ENCODE measurements at places on chromosomes 2 and 18. TPM values are rescaled to one million over a fixed set of nuclear protein-coding genes. Genes with fewer than 3 reads are reported as not detected.

GRCh38 chr18:31229829-31230228 is 67.2 kb upstream of the DSC1 start:
- DNase-seq, result no peak

Gene POTEC
- total RNA-seq, result not detected

Gene MAPK4
- not detected for total RNA-seq

DNA sequence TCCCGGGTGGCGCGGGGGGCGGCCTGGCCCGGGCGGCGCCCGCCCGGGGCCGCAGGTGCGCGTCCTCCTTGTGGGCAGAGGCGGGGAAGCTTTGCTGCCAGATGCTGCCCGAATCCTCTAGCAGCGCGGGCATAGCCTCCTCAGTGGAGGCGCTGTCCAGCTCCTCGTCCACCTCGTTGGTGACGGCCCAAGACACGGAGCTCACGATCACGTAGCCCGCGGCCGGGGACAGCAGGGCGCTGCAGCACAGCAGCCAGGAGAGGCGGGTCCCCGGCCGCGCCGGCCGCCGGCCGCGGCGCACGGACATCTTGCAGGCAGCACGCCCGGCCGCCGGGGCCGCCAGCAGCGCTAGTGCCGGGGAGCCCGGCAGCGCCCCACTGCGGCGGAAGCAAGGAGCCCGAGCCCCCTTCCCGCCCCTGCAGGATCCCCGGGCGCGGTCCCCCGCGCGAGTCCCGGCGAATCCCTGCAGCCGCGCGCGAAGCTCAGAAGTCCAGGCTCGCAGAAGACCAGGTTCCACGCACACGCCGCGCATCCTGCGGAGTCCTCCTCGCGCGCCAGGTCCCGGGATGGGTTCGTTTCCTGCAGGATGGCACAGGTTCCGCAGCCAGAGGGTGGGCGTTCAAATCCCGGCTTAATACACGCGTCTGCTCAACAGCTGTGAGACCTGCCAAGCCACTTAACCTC is at the start of gene CREG2:
CREG2 (minus strand) TSS at position 353 of the 684 bp plus-strand sequence; CDS start at position 307, 46 bp downstream.
- peak; percentile 70 for DNase-seq

DNA sequence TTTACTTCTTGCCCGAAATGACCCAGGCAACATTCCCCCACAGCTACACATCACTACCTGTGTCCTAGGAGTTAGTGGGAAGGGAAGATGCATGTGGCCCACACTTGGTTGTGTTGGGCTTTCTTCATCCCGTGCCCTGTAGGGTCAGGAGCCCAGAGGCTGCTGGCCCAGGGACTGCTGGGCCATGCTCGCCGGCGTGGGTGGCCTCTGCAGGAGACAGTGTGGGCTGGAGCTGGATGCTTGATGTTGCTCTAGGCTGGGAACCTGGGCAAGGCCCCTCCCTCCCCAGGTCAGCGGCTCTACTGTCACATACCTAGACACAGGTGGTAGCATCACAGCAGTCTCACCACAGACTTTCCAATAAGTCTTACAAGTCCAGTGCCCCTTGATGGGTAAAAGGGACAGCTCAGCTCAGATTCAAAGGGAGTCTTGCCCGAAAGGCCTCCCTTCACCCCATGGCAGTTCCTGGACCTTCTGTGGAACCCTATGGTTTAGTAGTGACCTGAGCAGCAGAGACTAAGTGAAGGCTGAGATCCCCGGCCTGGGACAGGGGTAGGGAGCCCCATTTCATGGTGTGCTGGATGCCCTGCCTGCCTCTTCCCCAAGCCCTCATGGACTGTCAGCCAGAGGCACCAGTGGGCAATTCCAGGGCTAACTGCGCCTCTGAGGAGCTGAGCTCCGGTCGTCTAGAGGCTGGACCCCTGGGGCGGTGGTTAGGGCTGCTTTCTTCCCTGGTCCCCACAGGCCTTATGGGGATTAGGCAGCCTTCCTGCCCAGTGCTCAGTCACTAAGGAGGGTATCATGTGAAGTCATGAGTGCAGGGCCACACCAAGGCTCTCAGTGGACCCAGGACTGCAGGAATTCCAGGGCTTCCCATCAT is 45.4 kb upstream of the FAHD2A start:
- no peak for DNase-seq

Gene ABCB11
- total RNA-seq, result not detected

Gene ZNF385B
- total RNA-seq, result not detected

Gene TXNL1
- total RNA-seq, result 68.7 TPM

GRCh38 chr2:168210895-168211570 is 36.4 kb downstream of the STK39 start:
- DNase-seq, result no peak

- DNase-seq, result no peak
Observed at GRCh38 chr2:142082368-142082767, 48.4 kb downstream of the LRP1B start.

DNA sequence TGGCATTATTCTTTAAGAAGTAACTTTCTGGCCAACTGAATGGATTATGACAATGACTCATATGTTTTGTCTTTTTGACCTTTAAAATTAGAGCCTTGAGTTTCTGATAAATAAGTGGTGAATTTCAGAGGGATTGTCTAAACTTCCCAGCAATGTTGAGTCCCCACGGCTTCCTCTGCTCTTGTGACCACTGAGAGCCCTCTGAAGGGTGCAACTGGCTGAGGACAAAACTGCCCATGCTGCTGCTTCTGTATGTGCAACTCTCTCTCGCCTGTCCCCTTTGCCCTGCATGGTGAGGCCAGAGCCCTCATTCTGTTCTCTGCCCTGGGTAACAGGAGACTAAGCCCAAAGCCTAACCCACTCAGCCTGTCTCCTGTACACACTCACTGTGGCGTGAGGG is 52.7 kb upstream of the SLC14A1 start:
- no peak for DNase-seq

Gene MOCOS
- 0.17 TPM for total RNA-seq

GRCh38 chr2:146461068-146461467 is 1383.8 kb upstream of the ACVR2A start:
- no peak for DNase-seq

DNA sequence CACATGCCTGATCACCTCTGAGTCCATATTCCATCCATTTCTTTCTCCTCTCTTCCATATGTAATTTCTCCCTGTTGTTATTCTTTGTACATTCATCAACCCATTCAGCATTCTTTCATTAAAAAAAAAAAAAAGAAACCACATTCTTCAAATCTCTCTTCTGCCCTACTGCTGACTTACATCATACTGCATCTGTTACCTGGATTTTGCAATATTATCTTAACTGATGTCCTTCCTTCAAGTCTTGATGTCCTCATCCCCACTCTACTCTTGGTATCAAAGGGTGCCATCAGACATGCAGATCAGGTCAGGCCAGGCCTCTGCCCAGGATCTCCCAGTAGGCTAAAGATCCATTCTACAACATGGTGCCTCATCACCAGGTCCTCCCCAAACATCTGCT is 90.6 kb downstream of the SGPP2 start:
- no peak for DNase-seq

DNA sequence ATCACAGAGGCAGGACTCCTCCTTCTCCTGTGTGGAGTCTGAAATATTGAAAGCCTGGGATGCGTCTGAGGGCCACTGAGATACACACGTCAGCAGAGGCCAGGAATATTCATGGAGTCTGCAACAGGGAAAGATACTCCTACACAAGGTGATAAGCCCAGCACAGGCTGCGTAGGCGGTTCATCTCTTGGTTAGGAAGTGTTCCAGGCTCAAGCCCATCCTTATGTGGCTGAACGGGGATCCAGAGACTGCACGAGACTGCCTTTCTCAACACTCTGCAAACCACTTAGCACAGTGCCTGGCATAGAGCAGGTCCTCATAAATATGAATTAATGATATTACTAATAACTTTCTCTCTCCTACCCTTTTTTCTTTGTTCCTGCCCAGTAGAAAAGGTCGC is 29.2 kb upstream of the AGPS start:
- DNase-seq, result no peak

Gene OTOS
- not detected for total RNA-seq

GRCh38 chr2:28436525-28437051 is 43.9 kb downstream of the FOSL2 start:
- no peak for DNase-seq

DNA sequence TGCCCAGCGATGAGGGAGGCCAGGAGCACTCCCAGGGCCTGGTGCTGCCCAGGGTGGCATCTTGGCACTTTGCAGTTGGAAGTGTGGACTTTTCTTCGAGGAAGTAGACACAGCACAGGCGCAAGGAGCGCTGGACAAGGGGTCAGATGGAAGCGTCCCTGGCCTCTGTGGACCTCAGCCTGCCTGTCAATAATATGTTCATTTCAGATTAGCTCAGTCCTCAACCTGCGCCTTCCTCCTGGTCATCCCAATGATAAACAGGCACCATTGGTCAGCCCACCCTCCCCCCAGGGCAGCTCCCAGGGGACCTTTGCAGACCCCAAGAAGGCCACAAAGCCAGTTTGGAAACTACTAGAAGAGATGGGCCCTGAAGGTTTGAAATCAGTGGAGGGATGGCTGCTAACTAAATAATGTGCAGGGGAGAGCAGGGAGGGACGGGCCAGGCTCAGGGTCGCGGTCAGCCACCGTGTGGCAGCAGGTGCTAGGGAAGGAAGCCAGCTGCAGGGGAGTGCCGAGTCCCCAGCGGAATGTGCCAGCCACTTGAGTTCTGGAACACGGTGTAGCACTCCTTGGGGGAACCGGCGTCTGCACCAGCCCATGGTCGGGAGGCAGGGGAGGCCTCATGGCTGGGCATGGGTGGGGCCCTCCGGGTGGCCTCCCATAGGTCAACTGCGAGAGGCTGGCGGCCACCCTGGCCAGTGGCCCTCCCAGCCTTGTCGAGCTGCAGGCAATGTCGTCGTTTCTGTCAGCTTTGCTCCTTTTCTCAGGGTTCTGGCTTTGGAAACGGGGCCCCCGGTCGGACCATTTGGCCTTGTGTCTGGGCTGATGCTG is 59.9 kb downstream of the ADI1 start:
- no peak for DNase-seq

- peak; percentile 42 for DNase-seq
Observed at GRCh38 chr2:96553176-96553956, 16.8 kb downstream of the ARID5A start.

DNA sequence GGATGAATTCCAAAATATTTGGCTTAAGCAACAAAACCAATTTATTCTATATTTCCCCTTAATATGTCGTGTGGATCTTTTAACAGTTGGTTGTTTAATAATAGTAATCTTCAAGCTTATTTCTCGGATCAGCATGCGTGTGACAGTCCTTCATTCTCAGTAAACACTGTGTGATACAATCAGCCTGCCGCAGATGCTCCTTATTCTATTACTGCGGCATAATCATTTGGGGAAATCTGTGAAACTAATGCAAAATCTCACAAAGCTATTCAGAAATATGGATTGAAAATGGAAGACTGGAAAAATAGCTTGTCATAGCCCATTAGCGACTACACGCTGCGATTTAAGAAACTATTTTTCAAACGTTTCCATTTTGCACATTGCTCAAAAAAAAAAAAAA is 36.9 kb downstream of the LINC00305 start:
- DNase-seq, result no peak

GRCh38 chr2:105398336-105399206 is at the start of gene FHL2:
Gene FHL2 (minus strand): TSS chr2:105399051. CDS start chr2:105386516, 12,535 bp downstream.
- DNase-seq, result peak; percentile 77

GRCh38 chr2:152629202-152629601 is 88.1 kb downstream of the PRPF40A start:
- DNase-seq, result no peak

DNA sequence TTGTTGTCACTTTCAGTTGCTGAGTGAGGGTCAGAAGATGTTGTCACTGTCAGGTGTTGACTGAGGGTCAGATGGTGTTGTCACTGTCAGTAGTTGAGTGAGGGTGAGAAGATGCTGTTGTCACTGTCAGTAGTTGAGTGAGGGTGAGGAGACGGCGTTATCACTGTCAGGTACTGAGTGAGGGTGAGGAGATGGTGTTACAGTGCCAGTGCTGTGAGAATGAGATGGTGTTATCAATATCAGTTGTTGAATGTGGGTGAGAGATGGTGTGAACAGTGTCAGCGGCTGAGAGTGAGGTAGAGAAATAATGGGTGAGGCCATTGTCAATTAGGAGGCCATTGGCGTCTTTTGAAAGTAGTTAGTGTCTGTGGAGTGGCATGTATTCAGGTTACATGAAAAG is 1.6 kb upstream of the ATP9B start:
- no peak for DNase-seq

DNA sequence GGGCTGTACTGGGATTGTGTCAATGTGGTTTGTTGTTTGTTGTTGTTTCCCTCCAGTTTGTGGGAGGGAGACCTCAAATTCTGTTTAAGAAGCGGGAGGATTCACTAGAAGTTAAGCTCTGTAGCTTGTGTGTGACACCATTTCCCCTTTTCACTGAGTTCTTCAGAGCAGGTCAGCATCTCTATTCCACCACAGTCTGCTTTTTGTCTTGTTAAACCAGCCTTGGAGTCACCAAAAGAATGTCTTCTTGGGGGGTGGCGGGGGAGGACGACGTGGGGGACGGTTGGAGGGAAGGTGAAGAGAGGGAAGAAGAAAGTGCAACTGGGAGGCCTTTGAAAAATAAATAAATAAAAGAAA is 2.3 kb upstream of the BCL11A start:
- no peak for DNase-seq

Gene MEP1B
- total RNA-seq, result not detected

- no peak for DNase-seq
Observed at GRCh38 chr2:178279142-178279541, 84.8 kb downstream of the OSBPL6 start.

DNA sequence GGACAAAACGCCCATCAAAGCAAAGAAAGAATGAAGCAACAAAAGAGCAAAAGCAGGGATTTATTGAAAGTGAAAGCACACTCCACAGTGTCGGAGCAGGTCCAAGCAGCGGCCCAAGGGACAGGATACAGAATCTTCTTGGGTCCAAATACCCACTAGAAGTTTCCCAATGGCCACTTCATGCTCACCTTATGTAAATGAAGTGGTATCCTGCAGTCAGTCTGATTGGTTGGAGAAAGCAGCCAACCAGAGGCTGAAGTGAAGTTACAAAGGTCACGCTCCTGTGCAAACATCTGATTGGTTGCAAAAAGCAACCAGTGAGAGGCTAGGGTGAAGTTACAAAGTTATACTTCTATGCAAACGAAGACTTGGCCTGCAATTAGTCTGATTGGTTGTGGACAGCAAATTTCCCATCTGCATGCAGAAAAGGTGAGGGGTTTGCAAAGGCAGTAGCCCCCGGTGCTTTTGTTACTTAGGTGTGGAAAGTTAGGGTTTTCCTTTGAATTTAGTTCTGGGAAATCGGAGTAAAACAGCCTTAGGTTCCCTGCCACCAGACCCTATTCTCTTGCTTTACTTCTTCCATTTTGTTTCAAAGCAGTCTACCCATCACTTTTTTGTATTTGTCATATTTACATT is 12.9 kb downstream of the DUSP19 start:
- DNase-seq, result no peak
